Glutamatergic neuron (in vitro differentiated cells): ENCODE measurements at places on chromosomes 7 and 10. TPM values are rescaled to one million over a fixed set of nuclear protein-coding genes. Genes with fewer than 3 reads are reported as not detected.

DNA sequence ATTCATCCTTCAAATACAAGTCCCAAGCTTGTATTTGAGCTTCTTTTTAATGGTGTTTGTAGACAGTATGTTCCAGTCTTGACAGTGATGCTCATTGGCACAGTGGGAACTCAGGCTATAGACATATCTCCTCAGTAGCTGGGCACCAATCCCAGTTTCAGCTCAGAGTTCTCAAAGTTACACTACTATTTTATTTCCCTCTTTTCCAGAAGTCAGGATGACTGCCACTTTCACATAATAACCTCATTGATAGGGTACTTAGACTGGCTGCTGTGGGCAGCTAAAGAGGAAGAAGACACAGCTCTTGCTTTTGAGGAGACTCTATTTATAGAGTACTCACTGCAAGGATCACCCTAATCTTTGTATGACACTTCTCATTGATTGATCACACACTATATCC lies 2.4 kb downstream of the GBF1 start:
- H3K4me1 ChIP-seq = peaks cover 23% of the 10 kb centered on the region
- H3K27ac ChIP-seq = no peak overlapping the region
- H3K27me3 ChIP-seq = peaks cover 12% of the 10 kb centered on the region
- peak overlapping the region; percentile 100 for H3K4me3 ChIP-seq
- no peaks in the 10 kb centered on the region for H3K36me3 ChIP-seq
- no peak for DNase-seq

DNA sequence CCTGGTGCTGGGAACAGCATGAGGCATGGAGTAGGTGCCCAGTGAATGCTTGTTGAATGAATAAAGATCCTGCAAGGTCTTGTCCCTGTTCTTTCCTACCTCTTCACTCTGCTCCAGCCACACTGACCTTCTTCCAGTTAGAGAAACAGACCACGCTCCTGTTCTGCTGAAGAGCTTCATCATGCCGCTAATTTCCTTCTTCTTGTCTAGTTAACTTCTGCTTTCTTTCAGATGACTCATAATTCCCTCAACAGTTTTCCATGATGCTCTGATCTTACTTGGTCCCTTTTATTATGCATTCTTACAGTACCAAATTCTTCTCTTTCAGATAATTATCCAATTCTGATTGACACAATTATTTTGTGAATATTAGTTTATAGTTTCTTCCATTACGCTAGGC lies 59.5 kb upstream of the C1QL3 start:
- no peaks in the 10 kb centered on the region for H3K36me3 ChIP-seq
- H3K27ac ChIP-seq = no peak overlapping the region
- no peak for DNase-seq
- no peaks in the 10 kb centered on the region for H3K4me1 ChIP-seq

Gene ASZ1
- not detected for total RNA-seq

Gene ASL
- 26.6 TPM for total RNA-seq

DNA sequence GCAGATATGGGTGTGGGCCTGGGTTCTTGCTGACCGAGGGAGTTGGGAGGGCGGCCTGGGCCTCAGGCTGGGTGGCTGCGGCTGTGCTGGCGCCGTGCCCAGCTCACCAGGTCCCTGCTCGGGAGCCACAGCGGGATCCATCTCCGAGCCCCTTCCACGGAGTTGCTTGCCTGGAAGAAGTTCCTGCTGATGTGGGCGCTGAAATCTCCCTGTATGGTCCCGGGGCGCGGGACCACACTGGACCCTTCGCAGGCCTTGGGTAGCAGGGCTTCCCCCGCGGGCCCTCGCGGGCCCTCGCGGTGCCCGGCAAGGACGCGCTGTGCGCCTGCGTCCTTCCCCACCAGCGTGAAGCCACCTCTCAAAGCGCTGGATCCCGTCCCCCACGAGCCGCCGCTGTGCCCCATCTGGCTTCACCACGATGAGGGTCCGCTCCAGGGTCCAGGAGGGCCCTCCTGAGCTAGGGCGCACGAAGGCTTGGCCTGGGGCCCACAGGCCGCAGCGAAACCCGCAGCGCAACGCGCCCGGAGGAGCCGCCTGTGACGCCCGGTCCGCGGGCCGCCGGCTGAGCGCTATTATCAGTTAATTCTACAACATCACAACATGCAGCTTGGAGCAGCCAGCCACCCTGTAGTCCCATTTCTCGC lies 31.5 kb downstream of the RAB19 start:
- H3K27me3 ChIP-seq = no peaks in the 10 kb centered on the region
- no peak overlapping the region for H3K4me3 ChIP-seq
- H3K36me3 ChIP-seq = no peaks in the 10 kb centered on the region
- no peaks in the 10 kb centered on the region for H3K4me1 ChIP-seq
- no peak overlapping the region for H3K27ac ChIP-seq

- no peaks in the 10 kb centered on the region for H3K36me3 ChIP-seq
- peaks cover 5% of the 10 kb centered on the region for H3K27me3 ChIP-seq
- DNase-seq = no peak
- H3K4me1 ChIP-seq = peaks cover 2% of the 10 kb centered on the region
- H3K27ac ChIP-seq = no peak overlapping the region
These were observed 96.5 kb upstream of the PODXL start for GRCh38 chr7:131652934-131653333.

Gene ERVW-1
- total RNA-seq = not detected

DNA sequence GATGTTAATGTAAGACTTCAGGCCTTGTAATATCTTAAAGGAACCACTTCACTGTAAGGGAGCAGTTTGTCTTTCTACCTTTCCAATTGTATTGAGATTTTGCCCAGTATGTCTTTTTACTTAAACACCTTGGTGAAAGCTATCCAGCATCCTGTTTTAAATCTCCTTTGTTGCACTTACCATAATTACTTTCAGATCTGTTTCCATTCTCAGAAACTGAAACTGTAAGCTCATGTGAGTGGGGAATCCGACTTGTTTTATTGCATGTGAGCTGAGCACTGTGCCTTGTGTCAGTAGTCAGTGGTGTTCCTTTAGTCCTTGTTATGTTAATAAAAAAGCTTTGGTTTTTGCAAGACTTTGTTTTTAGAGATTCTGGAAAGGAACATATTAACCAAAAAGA lies 42.2 kb downstream of the BMPR1A start:
- H3K27me3 ChIP-seq = no peaks in the 10 kb centered on the region
- H3K4me1 ChIP-seq = peaks cover 16% of the 10 kb centered on the region
- H3K27ac ChIP-seq = no peak overlapping the region
- H3K4me3 ChIP-seq = no peak overlapping the region

DNA sequence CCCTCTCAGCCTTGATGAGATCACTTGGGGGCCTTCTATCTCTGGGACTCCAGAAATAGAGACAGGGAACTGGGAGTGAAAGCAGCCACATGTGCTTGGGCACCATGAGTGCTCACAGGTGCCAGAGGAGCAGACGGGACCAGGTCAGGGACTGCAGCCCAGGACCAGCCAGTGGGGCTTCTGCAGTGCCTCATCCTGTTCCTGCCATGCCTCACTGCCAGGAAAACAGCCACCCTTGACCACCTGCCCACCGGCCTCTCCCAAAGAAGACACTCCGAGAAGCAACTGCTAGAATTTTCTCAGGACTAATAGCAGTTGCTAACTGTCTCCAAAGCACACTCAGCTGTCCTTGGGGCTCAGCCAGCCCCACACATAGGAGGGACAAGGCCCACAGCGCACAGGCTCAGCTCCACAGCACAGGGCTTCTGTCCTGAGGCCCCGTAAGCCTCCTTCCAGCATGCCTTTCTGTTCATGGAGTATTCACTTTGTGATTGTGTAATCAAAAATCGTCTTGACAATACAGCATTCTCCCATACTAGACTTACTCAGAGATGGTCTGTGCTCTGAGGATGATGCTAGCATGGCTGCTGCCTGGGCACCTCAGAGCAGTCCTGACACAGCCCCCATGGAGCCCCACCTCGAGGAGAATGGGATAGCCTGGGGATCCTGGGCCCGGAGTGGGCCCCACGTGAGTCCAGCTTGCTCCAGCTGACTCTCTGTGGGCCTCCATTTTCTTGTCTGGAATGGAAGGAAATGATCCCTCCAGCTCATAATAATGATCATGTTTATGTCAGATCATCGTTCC lies 115.7 kb upstream of the RET start:
- no peak overlapping the region for H3K4me3 ChIP-seq
- DNase-seq = peak; percentile 5
- H3K27me3 ChIP-seq = peaks cover 2% of the 10 kb centered on the region

Gene PTPRN2
- total RNA-seq = 49.0 TPM

- H3K4me3 ChIP-seq = no peak overlapping the region
- no peak for DNase-seq
- H3K27me3 ChIP-seq = peaks cover 1% of the 10 kb centered on the region
- H3K27ac ChIP-seq = no peak overlapping the region
- H3K4me1 ChIP-seq = peaks cover 2% of the 10 kb centered on the region
These were observed 509.3 kb downstream of the SORCS3 start for GRCh38 chr10:105150259-105150880.

- DNase-seq = no peak
- H3K4me3 ChIP-seq = no peak overlapping the region
- peaks cover 1% of the 10 kb centered on the region for H3K27me3 ChIP-seq
- H3K4me1 ChIP-seq = no peaks in the 10 kb centered on the region
These were observed 281.6 kb downstream of the HGF start for GRCh38 chr7:81488210-81488609.
